AG04449 (cell line): ENCODE measurements at places on chromosomes 7 and 10.

GRCh38 chr10:98314532-98315284 lies 46.7 kb upstream of the LOXL4 start:
- DNase-seq = no peak

GRCh38 chr7:47352394-47352968 lies 229.4 kb downstream of the TNS3 start:
- DNase-seq = no peak

DNA sequence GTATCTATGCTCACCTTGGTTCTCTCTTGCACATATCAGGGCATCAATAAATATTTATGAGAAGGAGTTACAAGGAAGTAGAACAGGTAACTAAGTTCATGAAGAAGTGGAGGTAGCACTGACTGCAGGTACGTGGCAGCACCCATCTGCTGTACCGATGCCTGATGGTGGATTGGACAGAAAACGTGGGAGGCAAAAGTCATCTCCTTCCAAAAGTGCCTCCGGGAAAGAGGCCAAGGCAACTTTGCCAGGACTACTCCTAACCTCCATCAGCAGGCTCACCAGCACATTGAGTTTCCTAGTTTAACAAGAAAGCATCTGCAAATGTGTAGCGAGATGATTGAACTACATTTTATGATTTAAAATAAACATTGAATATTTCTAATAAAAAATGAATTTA lies 248.8 kb downstream of the ANKRD7 start:
- DNase-seq = no peak

- DNase-seq = no peak
These were observed 274 bp downstream of the PITX3 start for GRCh38 chr10:102241032-102241443.

GRCh38 chr10:17122726-17123661 lies 6.6 kb downstream of the CUBN start:
- peak; percentile 40 for DNase-seq

DNA sequence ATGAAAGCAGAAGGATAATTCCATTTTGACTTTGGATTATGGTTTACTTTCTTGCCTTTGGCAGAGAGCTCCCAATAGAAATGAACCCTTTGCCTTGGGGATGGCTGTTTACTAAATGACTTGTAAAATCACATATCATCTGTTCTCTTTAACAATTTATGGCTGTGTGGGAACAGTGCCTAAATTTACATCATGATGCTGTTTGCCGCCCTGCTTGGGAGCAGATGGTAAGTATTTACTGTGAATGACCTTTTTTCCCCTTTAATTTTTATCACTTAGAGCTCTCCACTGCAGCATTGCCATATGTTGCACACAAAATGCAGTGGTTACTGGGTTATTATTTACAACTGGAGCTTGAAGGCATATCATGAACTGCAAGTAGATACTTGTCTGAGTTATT lies 13.4 kb downstream of the HEPACAM2 start:
- DNase-seq = no peak
